Fibroblast of lung (primary cell): ENCODE measurements at places on chromosomes 4 and X.

GRCh38 chr4:3262208-3263052, 13.5 kb downstream of the MSANTD1 start:
- DNase-seq: no peak

DNA sequence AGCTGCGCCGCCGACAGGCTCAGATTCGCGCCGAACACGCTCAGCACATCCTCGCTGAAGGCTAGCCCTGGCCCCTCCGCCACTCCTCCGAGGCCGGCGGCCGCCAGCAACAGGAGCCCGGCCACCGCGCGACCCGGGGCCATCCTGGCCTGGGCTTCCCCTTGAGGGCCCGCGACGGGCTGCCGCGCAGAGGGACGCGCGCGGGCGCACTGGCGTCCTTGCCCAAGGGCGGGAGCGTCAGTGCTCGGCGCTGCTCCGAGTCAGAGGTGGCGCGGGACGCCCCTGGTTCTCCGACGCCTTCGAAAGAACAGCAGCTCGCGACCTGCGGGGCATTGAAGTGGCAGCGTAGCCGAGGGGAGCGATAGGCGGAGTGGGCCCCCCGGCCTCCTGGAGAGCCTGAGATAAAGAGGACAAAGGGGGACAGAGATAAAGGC, 745 bp downstream of the SLC39A8 start:
- DNase-seq: peak; percentile 69

DNA sequence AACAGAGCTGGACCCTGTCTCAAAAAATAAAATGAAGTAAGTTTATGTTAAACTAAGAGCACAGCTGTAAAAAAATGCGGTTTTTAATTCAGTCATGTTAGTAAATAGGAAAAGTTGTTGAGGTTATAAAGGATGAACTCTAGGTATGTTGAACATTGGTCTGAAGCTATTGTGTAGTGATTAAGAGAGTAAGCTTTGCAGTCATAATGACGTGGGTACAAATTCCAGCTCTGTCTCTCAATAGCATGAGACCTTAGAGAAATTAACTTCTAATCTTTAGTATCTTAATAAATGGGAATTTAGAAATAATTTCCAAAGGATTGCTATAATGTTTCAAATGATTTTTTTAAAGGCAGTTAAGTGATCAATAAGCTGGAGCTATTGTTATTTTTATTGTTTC, 2.9 kb upstream of the YTHDC1 start:
- no peak for DNase-seq

GRCh38 chr4:71549516-71550160, 210.8 kb downstream of the SLC4A4 start:
- no peak for DNase-seq

- no peak for DNase-seq
These were observed 3.4 kb downstream of the GPKOW start for GRCh38 chrX:49120091-49120490.

GRCh38 chr4:163681208-163681821, 186.8 kb downstream of the TMA16 start:
- peak; percentile 57 for DNase-seq

DNA sequence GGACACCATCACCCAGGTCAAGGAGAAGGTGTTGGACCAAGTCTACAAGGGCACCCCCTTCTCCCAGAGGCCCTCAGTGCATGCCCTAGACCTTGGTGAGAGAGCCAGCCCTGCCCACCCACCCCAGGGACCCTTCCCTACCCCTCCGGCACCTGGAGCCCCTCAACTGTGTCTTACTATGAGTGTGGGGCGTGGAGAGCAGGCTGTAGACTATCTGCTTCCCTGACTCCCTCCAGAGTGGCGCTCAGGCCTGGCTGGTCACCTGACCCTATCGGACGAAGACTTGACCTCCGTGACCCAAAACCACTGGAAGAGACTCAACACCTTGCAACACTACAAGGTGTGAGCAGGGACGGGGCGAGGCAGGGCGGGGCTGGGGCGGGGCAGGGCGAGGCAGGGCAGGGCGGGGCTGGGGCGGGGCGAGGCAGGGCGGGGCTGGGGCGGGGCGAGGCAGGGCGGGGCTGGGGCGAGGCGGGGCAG, 4.7 kb upstream of the SRPK3 start:
- no peak for DNase-seq

- no peak for DNase-seq
These were observed 62.6 kb upstream of the LIMCH1 start for GRCh38 chr4:41475402-41475801.

GRCh38 chr4:118888666-118889311, at the start of gene SYNPO2:
SYNPO2 (plus strand) TSS chr4:118888854; CDS start chr4:118889037, 183 bp downstream.
- DNase-seq: peak; percentile 91

- no peak for DNase-seq
These were observed 133.3 kb downstream of the CPZ start for GRCh38 chr4:8725845-8726244.

- no peak for DNase-seq
These were observed 94.3 kb downstream of the GPRIN3 start for GRCh38 chr4:89213382-89213701.

GRCh38 chr4:141705048-141705746, 68.8 kb downstream of the IL15 start:
- no peak for DNase-seq

- DNase-seq: peak; percentile 61
These were observed 534.0 kb downstream of the ANKRD50 start for GRCh38 chr4:124178449-124179021.

- no peak for DNase-seq
These were observed 1.5 kb downstream of the SASH3 start for GRCh38 chrX:129781134-129781672.

- no peak for DNase-seq
These were observed 55.4 kb downstream of the TTC29 start for GRCh38 chr4:146890301-146890700.

DNA sequence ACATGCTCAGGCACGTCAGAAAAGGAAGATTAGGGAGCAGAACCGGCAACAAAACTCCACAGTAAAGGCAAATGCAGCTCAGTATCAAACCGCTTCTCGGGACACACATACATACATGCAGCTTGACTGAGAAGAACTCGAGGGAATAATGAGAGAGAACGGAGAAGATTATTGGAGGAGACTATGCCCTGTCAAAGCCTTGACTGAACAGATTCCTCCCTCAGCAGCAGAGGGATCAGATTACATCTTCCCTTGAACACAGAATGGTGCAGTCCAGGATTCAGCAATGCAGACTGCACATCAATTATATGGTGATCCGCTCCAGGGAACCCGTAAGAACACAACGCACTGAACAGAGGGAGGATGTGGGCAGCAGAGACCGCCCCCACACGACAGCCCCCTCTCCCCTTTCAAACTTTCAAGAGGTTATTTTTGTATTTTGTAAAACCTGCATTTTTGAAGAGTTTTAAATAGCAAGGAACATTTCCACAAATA, 183.2 kb downstream of the FBXW7 start:
- DNase-seq: peak; percentile 96

DNA sequence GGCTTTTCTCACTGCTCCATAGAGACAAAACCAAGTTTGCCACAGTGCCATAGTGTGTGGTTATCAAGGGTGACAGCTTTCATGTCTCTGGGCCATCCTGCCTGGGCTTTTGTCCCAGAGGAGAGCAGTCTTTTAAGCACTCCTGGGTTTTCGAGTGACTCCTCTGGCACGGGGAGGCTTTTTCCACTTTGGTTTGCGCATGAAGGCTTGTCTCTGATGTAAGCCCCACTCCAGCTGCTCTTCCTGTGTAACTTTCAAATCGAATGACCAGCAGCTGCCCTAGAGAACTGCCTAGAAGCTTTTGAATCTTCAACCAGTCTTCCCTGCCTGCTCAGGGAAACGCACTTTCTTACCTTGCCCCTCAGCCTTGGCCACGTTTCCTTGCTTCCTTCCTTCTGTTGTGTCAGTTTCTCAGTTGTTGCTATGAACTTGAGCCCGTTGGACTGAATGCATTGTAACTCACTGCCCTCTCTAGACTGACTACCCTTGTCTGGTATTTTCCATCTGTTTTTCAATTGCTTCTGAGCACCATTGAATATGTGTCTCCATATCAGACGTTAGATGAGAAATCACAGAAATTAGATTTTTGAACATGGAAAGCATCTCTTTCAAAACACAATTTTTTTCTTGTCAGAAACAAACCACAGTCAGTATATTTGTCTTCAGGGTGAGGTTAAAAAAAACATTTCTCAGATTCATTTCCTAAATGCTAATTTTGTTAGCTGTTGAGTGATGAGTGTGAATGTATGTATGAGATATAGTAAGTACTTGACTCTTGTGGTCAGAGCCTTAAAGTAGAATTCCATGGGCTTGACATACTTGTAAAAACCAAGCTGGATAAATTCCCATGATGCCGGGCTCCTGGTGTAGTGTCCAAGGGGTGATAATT, 45.3 kb downstream of the SLC9A6 start:
- peak; percentile 94 for DNase-seq

DNA sequence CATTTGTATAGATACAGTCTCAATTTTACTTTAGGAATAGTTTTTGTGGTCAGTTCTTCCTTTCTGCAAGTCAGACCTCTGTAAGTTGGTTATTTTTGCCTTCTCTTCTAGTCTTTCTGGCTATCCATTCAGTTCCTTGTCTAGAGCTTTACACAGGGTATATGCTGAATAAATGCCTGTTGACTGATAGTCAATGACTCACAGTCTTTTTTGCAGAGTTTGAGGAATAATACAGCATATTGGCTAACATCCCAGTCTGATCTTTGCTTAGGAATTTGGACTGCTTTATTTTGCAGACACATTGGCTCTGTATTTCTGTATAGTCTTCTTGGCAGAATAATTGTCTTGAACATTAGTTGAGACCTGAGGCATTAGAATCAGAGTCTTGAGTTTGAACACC, 132.4 kb downstream of the MAGEC1 start:
- DNase-seq: peak; percentile 55

- peak; percentile 23 for DNase-seq
These were observed 100.1 kb upstream of the KLF3 start for GRCh38 chr4:38563707-38564495.

DNA sequence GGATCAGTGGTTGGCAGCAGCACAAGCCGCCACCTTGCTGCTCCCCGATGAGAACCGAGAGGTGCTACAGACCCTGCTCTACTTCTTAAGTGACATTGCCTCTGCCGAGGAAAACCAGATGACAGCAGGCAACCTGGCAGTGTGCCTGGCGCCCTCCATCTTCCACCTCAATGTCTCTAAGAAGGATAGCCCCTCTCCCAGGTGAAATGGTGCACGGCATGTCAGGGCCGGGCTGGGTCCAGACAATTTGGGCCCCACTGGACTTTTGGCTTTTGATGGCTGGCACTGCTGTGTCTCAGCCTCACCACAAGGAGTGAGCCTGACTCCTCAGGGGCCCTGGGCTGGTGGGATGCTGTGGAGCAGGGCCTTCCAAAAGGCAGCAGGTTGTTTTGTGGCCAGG, 74.1 kb downstream of the STARD8 start:
- DNase-seq: no peak

DNA sequence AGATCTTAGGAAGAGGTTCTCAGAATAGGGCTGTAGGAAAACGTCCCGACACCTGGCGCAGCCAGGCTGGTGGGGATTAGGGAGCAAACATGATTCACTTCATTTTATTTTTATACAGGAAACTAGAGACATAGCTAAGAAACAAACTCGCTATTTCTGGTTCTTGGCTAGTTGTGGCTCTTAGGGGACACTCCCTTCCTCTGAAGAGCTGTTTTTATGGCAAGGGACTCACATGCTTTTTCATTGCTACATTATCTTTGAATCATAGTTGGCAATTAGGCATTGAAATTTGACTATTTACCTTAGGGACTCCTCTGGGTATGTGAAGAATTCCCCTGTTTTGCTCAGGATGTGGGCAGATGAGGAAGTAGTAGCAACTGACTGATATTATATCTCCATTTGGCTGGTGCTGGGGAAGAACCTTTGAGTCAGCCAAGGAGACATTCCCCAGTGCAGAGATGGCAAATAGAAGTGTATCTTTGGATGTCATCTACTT, 174.5 kb downstream of the SMIM20 start:
- DNase-seq: peak; percentile 35

DNA sequence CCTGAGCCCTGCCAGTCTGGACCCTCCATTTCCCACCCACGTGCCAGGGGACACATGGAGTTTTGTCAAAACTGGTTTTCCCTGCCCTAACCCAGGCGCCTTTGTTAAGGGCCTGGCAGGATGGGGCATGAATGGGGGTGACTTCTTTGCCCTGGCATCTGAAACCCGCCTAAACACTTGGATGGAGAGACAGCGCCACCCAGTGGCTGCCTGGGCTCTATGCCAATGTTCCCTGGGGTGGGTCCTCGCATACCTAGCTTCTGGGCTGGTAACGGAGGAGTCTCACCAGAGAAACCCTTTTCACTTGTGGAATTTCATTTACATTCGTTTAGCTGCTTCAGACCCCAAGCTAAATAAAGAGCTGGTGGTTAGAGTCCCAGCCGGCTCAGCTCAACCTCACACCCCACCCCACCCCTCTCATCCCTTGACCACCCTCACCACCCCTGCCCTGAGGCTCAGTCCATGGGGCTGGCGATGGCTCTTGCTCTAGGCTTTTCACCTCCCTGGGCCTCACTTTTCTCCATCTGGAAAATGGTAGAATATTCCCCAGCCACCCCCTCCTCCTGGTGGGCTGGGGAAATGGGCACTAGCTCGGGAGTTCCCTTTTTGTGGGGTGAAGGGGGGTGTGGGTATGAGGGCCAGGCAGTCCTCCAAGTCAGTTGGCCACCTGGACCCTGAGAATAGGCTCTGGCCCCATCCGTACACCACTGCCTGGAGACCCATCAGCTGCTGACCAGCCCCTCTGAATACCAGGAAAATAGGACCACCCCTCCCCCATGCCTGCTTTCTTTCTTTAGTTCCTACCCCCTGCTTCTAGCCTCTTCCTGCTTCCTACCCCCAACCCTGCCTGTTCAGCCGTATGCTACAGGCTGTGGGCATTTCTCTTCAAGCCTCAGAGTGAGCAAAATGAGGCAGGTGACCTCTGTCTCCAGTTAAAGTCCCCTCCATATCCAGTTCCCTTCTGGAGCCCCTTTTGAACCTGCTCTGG, 57.1 kb upstream of the PJA1 start:
- peak; percentile 43 for DNase-seq

GRCh38 chr4:82097504-82097903, 276.3 kb downstream of the HNRNPD start:
- DNase-seq: no peak

DNA sequence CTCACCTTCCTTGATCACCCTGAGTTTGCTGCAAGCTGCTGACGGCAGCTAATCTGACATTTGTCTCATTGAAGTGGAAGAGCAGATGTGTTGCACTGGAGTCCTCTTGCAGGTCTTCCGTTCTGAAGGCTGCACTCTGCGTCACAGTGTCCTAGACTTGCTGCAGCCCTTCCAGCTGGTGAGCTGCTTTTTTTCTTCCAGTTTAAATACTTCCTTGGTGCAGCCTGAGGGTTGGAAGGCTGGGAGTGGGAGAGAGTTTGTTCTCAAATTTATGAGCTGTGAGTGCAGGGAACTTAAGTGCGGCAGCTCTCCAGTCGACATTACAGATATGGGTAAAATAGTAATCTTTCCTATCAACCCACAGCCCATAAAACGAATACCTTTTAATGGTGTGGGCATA, 303.6 kb upstream of the FAT1 start:
- DNase-seq: peak; percentile 63

- DNase-seq: no peak
These were observed 197.6 kb upstream of the GYPA start for GRCh38 chr4:144338148-144338547.
